ENCODE measurements at places on chromosomes 6 and 20.

GRCh38 chr6:27442932-27443331 is 30.0 kb downstream of the ZNF184 start:
- no peak for DNase-seq

- no peak for DNase-seq
Observed at GRCh38 chr6:143545976-143546547, 34.5 kb upstream of the FUCA2 start.

- no peak for DNase-seq
Observed at GRCh38 chr20:3678856-3679720, 2.7 kb downstream of the ADAM33 start.

DNA sequence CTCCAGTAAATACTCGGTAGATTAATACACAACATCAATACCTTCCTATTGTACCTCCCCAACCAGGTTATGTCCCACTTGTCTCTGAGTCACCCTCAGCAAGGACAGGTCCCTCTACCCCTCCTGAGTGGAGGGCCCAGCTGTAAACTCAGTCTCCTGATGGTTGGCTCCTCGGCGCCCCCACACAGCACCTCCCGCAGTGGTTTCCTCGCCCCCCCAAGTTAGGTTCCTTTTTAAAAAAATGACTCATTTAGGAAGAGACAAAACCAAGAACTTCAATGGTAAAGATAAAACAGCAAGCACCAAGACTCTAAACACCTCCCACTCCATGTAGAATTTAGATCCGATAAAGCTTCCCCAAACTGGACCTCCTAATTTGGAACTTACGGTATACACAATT is 83.5 kb downstream of the TRERF1 start:
- peak; percentile 31 for DNase-seq

DNA sequence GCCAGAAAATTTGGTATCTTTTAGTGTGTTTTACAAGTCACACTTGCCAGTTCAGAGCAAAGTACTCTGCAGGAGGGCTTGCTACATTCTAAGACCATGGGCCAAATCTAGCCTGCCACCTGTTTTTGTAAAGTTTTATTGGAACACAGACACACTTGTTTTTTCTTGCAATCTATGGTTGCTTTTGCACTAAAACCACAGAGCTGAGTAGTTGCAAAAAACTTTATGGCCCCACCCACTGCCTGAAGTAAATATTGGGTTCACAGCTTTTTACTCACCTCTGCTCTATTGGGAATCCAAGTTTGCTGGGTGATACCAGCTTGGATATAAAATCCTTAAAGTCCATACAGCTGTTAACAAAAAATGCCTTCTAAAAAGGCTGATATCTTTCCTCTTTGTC is 109.0 kb downstream of the ZFP64 start:
- no peak for DNase-seq

DNA sequence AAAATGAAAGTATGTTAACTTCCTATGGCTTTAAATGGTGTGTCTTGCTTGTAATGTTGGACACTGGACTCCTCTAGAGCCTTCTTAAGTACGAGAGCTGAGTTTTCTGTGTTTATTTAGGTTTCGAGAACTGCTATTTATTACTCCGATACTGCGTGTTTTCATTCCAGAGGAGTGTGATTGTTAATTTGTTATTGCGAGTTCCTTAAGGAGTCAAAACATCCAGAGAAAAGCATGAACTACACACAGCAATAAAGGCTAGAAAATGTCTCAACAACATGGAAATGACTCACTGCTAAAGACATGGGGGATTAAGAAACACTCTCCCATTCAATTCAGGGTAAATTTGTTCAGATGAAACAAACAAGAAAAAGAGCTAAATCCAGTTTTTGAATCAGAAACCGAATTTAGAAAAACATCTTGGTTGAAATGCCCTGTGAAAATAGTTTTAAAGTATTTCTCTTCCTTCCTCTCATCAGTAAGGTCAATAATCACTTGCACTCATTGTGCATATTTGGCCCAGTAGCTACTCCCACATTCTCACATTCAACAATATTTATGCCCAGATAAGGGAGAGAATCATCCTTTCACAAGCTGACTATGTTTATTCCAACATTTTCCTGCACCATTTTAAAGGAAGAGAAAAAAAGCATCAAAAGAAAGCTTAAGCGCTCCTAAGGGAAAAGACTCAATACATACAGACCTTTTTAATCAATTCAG is 36.0 kb downstream of the ATXN1 start:
- no peak for DNase-seq

DNA sequence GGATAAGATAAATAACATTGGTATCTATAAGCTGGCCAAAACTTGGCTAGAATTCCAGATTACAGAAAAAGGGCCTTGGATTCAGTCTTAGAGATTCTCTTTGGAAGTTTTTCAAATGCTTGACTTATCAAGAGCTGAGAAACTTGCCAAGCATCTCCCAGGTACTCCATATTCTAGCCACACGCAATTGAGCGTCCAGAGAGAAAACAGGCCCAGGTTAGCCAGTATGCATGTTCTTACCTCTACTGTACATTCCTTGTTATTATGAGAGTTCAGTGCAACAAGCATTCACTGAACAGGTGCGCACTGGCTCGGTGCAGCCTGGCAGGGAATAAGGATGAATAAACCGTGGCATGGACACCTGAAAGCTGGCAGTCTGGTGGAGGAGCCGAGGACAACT is 13.7 kb downstream of the CRNKL1 start:
- DNase-seq: no peak

GRCh38 chr20:41361757-41362747 is 4.6 kb downstream of the EMILIN3 start:
- DNase-seq: no peak

GRCh38 chr6:19382676-19383075 is 454.5 kb upstream of the ID4 start:
- DNase-seq: no peak

- DNase-seq: no peak
Observed at GRCh38 chr6:80728830-80729229, 622.4 kb downstream of the BCKDHB start.

- no peak for DNase-seq
Observed at GRCh38 chr20:19966840-19967239, 50.3 kb upstream of the NAA20 start.

DNA sequence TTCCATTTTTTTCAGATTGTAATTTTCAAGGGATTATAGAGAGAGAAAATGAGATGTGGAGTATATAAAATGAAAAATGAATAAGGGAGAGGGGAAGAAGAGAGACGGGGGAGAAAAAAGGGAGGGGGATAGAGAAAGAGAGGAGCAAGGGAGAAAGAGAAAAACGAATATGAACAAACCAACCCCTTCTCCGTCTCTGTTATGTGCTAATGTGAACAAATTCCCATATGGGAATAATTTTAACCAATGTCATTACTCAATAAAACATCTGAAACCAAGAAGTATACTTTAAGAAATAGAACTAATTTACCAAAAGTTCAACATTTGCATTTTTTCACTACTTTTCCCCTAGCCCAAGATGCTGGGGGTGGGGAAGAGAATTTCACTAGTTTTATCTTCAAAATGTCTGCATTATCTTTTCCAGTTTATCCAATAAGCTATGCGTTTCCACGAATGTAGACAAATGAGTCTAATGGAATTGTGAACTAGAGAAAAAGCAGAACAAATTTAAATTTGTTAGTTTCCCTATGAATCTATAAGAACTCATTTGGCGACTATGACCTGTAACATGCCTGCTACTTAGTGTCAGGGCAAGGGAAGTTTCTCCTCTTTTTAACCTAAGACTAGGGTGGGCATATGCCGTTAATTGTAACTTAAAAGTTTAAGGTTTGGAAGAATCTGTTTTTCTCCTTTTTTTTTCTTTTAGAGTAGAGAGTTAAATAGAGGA is 286.3 kb downstream of the BTBD9 start:
- DNase-seq: no peak

GRCh38 chr6:1739220-1739619 is 129.5 kb downstream of the FOXC1 start:
- DNase-seq: no peak

- no peak for DNase-seq
Observed at GRCh38 chr6:88380083-88380482, 213.9 kb upstream of the CNR1 start.

GRCh38 chr20:13910492-13910891 is 79.9 kb downstream of the SEL1L2 start:
- no peak for DNase-seq

DNA sequence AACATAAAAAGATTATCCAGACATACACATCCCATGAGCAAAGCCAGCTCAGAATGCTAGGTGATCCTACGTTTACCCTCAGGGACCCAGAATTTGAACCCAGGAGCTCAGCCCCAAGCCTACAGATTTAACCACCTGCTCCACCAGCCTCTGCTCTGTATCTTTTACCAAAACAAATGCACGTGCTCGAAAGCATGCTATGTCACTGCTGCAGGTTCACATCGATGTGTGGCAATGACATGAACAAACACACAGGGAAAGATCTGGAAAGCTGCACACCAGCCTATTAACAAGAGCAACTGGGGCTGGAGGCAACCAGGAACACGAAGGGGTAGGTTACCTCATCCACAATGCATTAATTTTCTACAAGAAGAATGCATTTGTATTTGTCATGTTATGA is 32.1 kb downstream of the PREX1 start:
- no peak for DNase-seq

DNA sequence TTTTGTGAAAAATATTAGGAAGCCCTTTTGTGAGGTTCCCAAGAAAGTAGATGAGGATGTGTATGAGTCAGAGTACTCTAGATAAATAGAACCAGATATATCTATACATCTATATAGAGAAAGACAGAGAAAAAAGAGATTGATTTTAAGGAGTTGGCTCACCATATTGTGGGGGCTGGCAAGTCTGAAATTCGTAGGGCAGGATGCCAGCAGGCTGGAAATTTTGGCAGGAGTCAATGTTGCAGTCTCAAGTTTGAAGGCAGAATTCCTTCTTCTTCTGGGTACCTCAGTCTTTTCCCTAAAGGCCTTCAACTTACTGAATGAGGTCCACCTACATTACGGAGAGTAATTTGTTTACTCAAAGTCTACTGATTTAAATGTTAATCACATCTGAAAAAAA is 65.3 kb upstream of the SAMD3 start:
- no peak for DNase-seq

DNA sequence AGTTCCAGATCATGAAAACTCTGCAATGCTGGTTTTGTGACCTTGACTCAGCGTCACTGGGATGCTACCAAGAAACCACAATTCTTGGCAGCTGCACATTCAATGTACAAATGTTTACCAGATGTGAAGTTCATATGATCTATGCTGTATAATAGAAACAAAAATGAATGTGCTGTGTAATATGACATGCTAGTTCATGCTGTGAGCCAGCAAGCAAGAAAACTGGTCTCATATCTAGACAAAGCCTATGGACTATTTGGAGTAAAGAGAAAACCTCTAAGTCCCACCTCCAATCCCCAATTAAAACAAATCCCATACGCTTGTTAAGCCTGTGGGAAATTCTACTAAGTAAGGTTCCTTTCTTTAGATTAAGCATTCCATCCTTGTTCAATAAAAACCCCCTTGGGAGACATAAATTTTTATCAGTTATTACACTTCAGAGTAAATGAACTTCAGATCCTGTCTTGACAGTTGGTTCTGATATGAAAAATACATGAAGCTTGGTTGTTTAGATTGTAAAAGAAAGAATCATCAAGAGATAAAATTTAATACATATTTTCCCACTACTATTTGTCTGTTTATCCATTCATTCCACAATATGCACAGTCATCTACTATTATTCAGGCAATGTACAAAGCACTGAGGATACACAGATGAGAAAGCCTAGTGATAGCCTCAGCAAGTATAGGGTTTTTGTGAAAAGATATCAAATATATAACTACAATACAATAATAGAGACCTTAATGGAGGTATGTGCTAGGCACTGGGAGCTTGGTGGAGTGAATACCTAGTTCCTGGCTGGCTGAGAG is 20.1 kb downstream of the COL21A1 start:
- no peak for DNase-seq

GRCh38 chr20:61757678-61758563 is 307.8 kb downstream of the TAF4 start:
- DNase-seq: no peak

DNA sequence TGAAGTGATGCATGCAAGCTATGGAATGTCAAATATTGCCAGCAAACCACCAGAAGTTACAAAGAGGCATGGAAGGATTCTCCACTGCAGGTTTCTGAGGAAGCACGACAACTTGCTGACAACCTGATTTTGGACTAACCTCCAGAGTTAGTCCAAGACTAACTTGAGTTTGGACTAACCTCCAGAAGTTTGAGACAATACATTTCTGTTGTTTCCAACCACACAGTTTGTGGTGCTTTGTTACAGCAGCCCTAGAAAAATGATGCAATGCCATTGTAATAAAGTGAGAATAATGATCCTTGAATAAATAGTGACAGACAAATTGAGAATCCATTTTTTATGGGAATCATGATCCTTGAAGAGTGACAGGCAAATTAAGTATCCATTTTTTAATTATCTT is 169.9 kb upstream of the HDDC2 start:
- DNase-seq: no peak

GRCh38 chr20:24737212-24737850 is 211.7 kb upstream of the CST7 start:
- DNase-seq: no peak

DNA sequence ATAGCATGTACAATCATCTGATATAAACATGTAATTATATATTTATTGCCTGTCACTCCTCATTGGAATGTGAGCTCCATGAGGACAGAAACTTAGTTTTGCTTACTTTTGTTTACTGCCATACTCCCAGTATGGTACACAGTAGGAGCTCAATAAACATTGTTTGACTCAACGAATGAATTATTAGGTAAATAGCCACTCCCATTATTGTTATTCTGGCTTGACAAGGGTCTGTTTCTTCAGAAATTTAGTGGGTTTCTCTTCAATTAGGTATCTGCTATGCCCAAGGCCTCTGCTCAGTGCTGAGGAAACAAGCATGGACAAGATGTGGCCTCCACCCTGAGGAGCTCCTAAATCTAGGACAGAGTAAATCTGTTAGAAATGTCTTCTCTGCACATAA is 6.3 kb downstream of the BCL2L1 start:
- no peak for DNase-seq

DNA sequence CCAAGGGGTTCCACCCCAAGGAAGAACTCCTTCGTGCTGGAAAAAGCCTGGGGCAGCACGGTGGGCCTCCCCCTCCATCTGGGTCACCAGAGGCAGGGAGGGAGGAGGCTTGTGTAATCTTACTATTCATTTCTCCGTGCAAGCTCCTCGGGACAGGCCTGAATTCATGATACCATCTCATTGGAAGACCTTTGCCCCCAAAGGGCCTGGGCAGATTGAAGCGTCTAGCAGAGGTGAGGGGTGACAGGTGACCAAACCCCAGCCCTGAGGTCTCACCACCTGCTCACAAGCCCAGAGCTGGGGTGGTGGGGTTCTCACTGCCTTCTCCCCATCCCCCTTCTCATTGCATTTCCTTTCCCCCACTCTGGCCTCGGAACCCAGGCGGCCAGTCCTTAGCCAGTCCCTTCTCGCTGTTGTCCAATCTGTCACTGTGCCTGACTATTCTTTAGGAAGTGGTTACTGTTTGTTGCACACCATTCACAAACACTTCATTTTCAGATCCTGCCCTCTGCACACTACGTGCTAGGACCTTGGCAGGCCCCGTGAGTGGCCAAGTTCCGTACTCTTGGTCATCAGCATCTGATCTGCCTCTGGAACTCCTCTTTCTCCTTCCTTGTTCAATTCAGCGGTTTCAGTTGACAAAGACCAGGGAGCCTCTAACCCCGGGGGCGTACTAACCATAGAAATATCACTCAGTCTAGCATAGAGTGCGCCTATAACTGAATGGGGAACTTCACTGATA is 137.1 kb downstream of the LY86 start:
- no peak for DNase-seq

- no peak for DNase-seq
Observed at GRCh38 chr20:37358366-37359150, 12.6 kb downstream of the SRC start.
